ENCODE measurements at places on chromosomes 12 and 14. TPM values are rescaled to one million over a fixed set of nuclear protein-coding genes. Genes with fewer than 3 reads are reported as not detected.

DNA sequence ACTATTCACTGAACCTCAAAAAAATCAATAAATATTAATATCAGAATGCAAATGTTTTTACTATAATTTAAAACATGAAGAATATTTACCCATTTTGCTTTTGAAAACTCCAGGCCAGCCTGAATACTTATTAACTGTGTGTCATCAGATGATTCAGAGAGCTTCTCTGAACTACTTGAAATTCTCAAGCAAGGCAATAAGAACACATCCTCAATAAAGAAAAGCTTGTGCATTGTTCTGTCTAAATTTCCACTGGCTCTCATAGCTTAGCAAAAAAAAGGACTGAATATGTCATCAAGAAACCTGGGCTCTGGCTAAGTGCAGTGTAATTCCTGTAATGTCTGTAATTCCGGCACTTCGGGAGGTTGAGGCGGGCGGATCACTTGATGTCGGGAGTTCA is 194.1 kb downstream of the BTG1 start:
- no peak overlapping the region for H3K27ac ChIP-seq
- H3K4me1 ChIP-seq: no peaks in the 10 kb centered on the region
- no peaks in the 10 kb centered on the region for H3K27me3 ChIP-seq

- no peak for DNase-seq
- H3K27me3 ChIP-seq: no peaks in the 10 kb centered on the region
- H3K36me3 ChIP-seq: no peaks in the 10 kb centered on the region
- no peak overlapping the region for H3K27ac ChIP-seq
These were observed 27.7 kb downstream of the BRI3BP start for GRCh38 chr12:125021096-125021495.

- no peak overlapping the region for H3K27ac ChIP-seq
- no peaks in the 10 kb centered on the region for H3K27me3 ChIP-seq
These were observed 11.5 kb downstream of the FUT8 start for GRCh38 chr14:65423982-65424381.

ACRBP gene
- total RNA-seq: under 0.01 TPM

GRCh38 chr14:20376071-20376588 is 32.7 kb downstream of the PARP2 start:
- H3K4me1 ChIP-seq: no peaks in the 10 kb centered on the region
- no peak for DNase-seq
- no peaks in the 10 kb centered on the region for H3K27me3 ChIP-seq
- H3K27ac ChIP-seq: no peak overlapping the region
- H3K36me3 ChIP-seq: peaks cover 86% of the 10 kb centered on the region

DNA sequence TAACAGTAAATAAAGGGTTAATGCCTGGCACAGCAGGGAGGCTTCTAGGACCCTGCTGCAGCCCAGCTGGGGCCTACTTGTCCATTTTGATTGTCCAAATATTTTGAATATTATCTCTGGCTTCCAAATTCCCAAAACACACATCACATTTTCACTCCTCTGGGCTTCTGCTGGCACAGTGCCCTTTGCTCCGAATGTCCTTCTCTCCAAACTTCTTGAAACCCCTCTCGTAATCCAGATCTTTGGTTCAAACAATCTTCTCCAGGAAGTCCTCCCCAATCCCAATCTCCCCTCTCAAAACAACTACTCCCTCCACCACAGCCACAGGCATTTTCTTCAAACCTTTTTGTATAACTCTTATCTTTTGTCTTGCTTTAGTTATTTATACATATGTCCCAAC is 225.6 kb downstream of the PPM1H start:
- H3K4me1 ChIP-seq: peaks cover 14% of the 10 kb centered on the region
- DNase-seq: no peak
- H3K4me3 ChIP-seq: no peak overlapping the region

KLRC2 gene
- total RNA-seq: 0.88 TPM

GRCh38 chr14:72516936-72517700 is 376.8 kb downstream of the DPF3 start:
- H3K36me3 ChIP-seq: no peaks in the 10 kb centered on the region
- no peak overlapping the region for H3K27ac ChIP-seq
- no peaks in the 10 kb centered on the region for H3K27me3 ChIP-seq
- no peak for DNase-seq
- H3K4me1 ChIP-seq: peaks cover 12% of the 10 kb centered on the region

DNA sequence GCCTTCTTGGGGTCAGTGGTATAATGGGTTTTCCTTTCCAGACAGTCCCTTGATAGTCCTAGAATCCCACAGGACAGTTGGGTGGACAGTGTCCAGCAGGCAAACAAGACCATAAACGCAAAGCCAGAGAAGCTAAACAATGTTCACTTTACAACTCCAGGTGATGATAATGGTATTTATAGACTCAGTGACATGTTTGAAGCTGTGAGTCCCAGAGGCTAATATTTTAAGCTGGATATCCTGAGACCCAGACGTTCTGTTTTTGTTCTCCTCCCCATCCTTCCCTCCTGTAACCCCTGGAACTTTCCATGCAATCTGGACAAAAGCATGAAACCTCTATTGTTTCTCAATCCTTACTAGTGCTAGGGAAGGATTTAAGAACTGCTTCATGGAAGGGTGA is 121.0 kb downstream of the ZFP36L1 start:
- no peaks in the 10 kb centered on the region for H3K27me3 ChIP-seq
- H3K4me3 ChIP-seq: no peak overlapping the region
- DNase-seq: no peak
- peaks cover 19% of the 10 kb centered on the region for H3K4me1 ChIP-seq
- H3K36me3 ChIP-seq: no peaks in the 10 kb centered on the region
- H3K27ac ChIP-seq: no peak overlapping the region

CCDC177 gene
- total RNA-seq: not detected

GRCh38 chr14:57549765-57550420 is 56.2 kb upstream of the CCDC198 start:
- H3K27ac ChIP-seq: no peak overlapping the region
- DNase-seq: no peak
- H3K4me1 ChIP-seq: no peaks in the 10 kb centered on the region
- no peak overlapping the region for H3K4me3 ChIP-seq

OTX2 gene
- not detected for total RNA-seq

KRT85 gene
- total RNA-seq: not detected

NANOG gene
- under 0.01 TPM for total RNA-seq

RNASE7 gene
- not detected for total RNA-seq

Measured in osteoblast (primary cell).